Colonic mucosa (tissue), 4 donors: ENCODE measurements at places on chromosomes 4 and X.
A peak's percentile ranks its signal among the peaks of the same experiment; 100 is the strongest.

GRCh38 chr4:92064574-92064973 lies 239.2 kb upstream of the GRID2 start:
- no peak for DNase-seq

DNA sequence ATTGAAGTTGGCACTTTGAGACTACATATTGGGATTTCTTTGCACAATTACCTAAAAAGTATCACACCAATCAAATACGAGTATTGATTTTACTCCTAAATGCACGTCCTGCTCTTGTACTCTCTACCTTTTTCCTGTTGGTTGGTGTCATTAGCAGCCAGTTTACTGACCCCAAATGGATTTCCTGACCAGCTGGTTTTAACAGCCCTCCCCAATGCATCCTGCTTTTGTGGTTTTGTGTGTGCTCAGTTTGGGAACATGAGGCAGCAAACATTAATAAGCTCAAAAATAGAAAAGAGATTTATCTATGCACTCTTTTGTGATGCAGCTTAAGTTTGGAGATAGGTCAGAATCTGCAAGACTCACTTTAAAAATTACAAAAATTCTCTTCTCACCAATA lies 230.3 kb downstream of the MAPK10 start:
- no peak for DNase-seq

- no peak for DNase-seq
Observed at GRCh38 chr4:114998316-114998715, 115.1 kb downstream of the NDST4 start.

DNA sequence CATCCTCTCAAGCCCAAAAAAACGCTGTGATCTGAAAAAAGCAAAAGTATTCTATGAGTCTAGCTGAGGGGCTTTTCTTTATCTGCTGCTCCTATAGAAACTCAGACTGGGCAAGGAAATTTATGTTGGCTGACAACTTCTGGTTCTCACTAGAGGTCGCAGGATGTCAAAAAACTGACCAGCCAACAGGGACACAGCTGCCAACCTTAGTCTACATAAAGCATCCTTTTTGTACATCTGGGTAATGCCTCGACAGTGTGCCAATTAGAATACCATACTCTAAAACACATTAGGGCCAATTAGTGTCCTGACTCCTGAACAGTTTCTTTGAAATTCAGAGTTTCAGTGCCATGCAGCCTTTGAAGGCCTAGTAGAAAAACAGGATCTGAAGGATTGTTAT lies 8.8 kb upstream of the TLL1 start:
- DNase-seq: no peak

- DNase-seq: no peak
Observed at GRCh38 chrX:23919706-23920320, 12.0 kb downstream of the CXorf58 start.

DNA sequence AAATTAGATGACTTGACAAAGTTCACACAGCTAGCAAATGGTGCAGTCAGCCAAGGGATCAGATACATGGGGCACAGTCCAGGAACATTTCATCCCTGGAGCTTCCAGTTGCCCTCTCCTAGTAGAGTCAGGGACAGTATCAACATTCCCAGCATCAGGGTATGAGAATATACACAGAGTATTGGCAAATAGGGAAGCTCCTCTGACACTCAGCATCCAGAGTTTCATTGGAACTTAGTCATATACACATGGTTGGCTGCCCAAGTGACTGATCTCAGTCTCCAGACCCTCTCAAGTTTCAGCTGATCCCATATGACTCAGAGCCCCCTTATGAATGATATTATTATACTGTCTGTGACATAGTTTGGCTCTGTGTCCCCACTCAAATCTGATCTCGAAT lies 13.7 kb upstream of the KCTD8 start:
- DNase-seq: no peak

DNA sequence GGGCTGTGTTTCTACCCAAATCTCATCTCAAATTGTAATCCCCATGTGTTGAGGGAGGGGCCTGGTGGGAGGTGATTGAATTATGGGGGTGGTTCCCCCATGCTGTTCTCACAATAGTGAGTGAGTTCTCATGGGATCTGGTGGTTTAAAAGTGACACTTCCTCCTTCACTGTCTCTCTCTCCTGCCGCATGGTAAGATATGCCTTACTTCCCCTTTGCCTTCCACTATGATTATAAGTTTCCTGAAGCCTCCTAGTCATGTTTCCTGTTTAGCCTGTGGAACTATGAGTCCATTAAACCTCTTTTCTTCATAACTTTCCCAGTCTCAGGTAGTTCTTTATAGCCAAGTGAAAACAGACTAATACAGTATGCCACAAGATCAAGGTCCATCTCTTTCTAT lies 70.0 kb upstream of the MSX1 start:
- no peak for DNase-seq

- no peak for DNase-seq
Observed at GRCh38 chrX:109770780-109771179, 37.7 kb upstream of the ACSL4 start.

DNA sequence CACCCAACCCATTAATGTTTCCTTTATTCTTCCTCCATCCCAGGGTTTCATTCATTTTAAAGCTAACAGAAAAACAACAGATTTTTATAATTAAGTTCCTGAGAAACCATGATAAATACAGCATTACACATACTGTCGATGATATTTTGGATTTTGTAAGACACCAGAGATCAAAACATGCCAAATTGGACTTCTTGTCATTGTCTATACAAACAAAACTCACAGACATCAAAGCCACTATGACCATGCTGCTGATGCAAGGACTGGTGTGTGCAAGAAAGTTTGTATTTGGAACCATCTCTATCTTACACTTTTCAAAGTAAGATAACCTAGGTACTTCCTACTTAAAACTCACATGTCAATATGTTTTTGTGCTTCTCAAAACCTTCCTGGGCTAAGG lies 294.0 kb upstream of the UGT8 start:
- DNase-seq: no peak

DNA sequence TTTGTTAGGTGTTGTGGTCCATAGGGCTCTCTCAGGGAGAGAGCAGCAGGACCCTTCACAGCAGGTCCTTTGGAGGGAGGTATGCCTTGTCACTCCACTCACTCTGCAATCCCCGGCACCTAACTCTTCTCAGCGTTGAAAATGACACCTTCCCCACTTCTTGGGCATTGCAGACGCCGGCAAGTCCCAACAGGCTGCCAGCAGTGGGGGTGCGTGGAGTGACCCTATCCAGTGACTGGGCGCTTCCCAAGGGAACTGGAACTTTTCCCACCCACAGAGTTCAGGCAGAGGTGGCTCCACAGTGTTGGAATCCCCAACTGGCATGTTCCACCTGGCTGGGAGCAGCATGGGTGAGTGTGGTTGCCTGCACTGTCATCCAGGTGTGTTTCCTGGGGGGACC lies 705.1 kb upstream of the FRG1 start:
- DNase-seq: no peak

- DNase-seq: no peak
Observed at GRCh38 chr4:3364199-3364598, 71.4 kb downstream of the RGS12 start.

- DNase-seq: no peak
Observed at GRCh38 chrX:16606142-16606720, 43.7 kb upstream of the S100G start.

GRCh38 chr4:8114456-8115202 lies 44.0 kb downstream of the ABLIM2 start:
- DNase-seq: peak; percentile 62

- no peak for DNase-seq
Observed at GRCh38 chrX:32673193-32673592, 538.2 kb downstream of the DMD start.

DNA sequence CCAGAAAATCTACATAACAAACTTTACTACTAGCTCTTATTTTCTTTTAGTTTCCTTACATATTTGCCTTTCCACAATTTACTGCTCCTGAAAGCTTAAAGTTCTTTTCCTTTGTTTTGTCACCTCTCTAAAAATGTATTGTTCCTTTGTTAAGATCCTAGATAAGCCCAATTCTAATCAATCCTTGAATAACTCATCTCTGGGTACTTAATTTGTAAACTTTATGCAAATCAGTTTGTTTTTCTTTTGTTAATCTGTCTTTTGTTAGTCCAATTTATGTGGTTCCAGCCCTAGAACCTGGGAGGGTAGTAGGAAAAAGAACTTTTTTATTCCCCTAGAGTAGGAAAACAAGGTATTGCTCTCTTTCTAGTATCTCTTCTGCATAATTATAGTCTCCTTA lies 444.7 kb downstream of the PCDH10 start:
- no peak for DNase-seq

DNA sequence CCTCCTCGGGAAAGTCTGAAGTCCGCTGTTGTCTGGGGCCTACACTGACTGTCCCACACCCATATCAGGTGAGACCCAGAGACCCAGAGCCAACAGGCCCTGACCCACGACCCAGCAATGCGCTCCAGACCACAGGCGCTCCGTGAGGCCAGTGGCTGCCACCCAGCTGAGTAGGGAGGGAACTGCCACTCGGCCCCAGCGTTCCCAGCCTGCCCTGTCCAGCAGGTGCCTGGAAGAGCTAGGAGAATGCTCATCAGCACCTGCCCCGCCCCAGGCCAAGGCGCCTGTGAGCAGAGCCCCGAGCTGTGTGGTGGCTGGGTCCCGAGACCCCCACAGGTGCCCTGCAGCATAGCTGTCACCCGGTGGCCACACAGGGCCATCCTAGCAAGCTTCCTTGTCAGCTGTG lies 2.7 kb downstream of the SPON2 start:
- DNase-seq: no peak

DNA sequence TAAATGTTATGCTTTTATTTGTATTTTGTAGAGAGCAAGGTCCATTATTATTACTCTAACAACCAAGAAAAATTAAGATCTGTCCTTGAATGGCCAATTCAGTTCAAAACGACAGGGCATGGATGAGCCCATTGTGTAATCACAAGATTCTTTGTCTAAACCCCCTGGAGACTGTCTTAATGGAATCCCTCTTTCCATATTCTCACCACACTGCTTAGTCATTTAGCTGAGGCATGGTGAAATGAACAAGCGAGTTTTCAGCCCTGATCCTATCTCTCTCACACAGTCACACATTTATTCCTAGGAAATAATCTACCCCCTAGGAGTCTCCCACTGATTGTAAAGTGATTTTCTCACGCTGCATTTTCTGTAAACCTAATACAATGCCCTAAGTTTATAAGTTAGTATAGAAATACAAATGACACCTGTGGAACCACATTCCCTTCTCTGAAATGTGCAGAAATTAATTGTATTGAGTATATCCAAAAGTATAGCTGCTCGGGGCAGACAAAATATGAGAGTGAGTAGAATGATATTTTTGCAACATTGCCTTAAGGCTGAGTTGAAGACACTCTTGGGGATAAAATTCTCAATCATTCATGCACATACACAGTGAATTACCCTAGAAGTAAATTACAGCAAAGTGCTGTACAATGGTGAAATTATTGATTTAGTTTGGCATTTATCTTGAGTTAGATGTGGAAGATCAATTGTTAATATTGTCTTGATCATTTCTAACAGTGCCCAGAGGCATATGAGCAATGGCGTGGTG lies 119.7 kb upstream of the PCDH7 start:
- DNase-seq: no peak

DNA sequence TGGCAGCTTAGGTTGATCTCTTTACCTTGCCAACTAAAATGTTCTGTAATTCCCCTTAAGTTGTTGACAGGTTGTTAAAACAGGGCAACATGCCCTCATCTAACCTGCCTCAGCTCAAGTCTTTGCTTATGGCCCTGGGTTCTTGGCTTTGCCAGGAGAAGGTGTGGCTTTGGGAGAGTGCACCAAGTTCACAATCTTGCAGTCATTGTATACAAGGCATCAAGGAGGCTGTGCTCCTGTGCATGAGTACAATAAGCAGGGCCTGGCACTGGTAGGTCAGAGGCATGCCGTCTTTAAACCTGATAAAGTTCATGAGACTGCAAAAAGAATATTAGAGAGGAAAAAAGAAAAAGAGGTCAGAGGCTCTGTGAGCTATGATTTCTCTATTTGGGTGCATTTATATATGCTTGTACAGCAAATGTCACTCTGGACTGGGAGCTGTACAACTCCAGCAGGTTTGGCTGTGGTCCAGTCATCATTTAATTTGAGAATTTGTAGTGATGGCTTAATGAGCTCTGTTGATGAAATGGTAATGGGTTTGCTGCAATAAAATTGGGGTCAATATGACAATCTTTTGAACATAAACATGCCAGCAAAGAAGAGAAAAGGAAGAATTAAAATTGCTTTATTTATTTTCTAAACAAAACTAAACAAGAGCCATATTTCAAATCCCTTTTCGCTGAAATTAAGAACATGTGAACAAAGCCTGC lies 30.3 kb downstream of the AREG start:
- DNase-seq: peak; percentile 70

DNA sequence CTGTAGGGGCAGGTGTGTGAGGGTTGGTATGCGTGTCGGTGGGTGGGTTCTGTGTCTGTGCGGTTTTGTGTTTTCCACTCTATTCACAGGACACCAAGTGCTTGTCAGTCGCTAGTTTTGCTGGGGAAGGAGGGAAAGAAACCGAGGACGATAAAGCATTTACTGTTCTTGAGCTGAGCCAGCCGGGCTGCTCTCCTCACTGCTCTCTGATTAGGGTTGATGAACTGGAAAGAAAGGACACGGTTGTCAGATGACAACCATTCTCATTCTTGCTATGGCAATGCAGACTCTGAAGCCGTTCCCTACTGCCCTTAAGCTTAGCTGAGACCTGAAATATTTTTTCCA lies 832 bp downstream of the EGFL6 start:
- DNase-seq: no peak

- no peak for DNase-seq
Observed at GRCh38 chrX:72269671-72270251, 7.3 kb downstream of the RPS4X start.

- DNase-seq: no peak
Observed at GRCh38 chrX:99001286-99001685, 1408.8 kb downstream of the PCDH19 start.

DNA sequence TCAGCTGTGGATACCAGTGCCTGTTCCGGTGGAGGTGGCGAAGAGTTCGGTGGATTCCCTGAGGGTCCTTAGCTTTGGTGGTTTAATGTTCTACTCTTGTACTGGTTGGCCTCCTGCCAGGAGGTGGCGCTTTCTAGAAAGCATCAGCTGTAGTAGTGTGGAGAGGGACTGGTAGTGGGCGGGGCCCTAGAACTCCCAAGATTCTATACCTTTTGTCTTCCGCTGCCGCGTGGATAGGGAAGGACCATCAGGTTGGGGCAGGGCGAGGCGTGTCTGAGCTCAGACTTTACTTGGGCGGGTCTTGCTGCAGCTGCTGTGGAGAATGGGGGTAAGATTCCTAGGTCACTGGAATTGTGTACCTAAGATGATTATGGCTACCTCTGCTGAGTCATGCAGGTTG lies 390.3 kb downstream of the FAM47A start:
- no peak for DNase-seq

DNA sequence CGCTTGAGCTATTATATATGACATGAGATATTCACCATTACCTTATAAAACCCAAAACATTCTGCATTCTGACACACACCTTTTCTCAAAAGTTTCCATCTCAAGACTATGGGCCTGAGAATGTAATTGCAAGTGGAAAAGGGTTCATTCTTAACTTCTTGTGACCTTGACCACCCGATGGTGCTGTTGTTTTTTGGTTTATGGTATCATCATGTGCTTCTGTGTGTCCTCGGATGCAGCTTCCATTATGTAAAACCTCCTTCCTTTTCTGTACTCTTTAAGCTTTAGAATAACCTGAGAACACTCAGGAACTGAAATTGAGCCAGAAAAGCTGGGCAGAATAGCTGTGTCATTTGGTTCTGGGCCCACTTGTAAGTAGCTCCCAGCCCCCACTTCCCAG lies 16.2 kb upstream of the PUDP start:
- DNase-seq: no peak

- no peak for DNase-seq
Observed at GRCh38 chr4:2067446-2068197, 8.5 kb downstream of the NAT8L start.

- DNase-seq: no peak
Observed at GRCh38 chr4:122552898-122553297, 68.0 kb downstream of the IL21 start.
